KBM-7 (cell line): ENCODE measurements at places on chromosomes 2 and 18.

DNA sequence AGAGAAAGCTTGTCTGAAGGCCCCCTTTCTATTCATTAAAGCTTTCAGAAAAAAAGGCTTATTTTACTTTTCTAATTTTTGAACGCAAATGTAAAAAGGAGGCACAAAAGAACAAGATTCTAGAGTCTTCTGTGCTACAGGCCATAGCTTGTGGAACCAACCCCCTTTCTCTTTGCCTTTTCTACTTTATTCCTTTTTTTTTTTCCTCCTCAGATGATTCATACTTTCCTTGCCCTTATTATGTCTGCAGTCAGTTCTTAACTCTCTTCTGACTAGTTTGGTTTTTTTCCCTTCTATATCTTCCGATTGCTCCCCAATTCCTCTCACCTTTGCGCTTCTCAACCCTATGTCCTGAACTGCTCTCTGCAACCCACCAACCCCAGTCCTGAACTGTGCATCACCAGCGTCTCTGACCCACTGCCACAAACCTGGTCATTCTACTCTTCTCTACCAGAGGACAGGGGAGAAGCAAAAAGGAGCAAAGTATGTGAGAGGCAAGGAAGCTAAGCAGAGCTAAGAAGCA, 56.9 kb upstream of the WIPF1 start:
- no peak for DNase-seq

DNA sequence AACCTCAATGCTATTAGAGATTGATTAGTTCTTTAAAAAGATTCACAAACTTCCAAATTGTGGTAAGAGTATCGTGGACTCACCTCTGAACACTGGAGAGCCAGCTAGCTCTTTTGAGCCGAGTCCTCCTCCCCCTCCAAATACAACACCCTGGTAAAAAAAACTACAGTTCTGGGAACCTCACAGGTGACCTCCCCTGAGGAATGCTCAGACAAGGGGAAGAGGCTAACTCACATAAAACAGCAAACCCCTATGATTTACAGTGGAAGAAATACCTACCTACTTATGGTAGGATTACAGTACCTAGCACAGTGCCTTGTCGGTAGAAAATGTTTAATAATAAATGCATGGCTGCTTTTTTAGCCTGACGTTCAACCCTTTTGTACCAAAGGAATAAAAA, 8.4 kb downstream of the ZNF24 start:
- DNase-seq = no peak

GRCh38 chr2:138602166-138602460, 100.5 kb downstream of the SPOPL start:
- DNase-seq = no peak

GRCh38 chr2:9748577-9748976, 94.7 kb upstream of the TAF1B start:
- no peak for DNase-seq

DNA sequence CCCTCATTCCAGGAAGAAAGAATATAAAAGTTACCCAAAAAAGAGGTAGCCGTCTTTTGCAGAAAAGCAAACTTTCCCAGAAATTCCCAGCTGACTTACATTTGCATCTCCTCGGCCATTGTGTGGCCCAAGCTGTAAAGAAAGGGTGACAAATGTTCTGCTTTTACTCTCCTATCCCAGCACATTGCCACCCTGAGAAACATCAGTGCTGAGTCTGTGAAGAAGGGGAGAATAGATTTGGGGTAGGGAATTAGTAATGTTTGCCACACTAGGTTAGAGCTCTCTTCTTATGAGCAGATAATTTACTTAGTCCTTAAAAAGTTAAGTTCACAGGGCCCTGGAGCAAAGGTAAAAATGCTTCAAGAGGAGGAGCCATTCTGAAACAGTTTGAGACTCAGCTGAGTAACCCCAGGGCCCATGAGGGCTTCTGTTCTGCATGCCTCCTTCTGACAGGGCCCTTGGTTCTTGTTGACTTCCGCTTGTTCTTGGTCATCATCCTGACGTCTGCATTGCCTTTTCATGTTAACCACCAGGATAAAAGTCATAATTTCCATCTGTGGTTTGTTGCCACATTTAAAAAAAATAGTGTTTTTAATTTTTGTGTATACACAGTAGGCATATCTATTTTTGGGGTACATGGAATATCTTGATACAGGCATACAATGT, 550.7 kb downstream of the RNF144A start:
- DNase-seq = no peak

- DNase-seq = no peak
These were observed 156.6 kb downstream of the DTNA start for GRCh38 chr18:34866739-34867138.

- no peak for DNase-seq
These were observed 214.7 kb upstream of the LYPD1 start for GRCh38 chr2:132884705-132885104.

DNA sequence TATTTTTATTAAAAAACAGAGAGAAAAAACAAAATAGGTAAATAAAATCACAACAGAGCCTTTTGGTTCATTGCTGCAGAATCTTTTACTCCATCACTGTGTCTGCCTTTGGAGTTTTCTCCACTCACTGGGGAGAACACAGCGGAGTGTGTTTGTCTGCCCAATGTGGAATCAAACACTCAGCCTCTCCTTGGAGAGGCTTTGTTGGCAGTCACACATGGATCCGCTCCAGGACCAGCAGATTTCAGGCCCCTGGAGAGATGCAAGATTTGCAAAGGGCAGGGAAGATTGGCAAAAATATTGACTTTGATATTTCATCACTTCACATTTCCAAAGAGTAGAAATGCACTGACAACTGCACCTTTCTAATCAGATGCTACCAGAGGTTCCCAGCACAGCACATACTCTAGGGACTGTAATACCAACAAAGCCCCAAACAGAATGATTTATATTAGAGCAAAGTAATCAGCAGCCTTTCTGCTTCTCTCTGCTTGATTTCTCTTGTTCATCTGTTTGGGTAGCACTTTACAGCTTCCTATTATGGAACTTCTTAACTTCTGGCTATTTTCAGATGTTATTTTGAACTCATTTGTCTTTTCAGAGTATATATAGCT, 1898.8 kb upstream of the PIK3C3 start:
- no peak for DNase-seq

DNA sequence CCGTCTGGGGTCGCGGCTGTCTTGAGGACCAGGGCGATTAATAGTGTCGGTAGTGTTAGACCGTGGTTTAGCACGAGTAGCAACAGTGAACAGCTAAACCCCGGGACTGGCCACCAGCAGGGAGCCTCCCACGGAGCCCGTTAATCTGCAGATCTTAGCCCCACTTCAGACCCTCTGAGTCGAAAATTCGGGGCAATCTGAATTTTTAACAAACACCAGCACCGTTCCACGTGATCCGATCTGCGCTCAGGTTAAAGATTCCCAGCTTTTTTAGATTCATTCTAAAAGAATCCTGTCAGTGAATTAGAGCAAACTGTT, 479 bp upstream of the ATP5F1A start:
- no peak for DNase-seq
